Natural killer cell treated with Interleukin-12 subunit alpha and Interleukin-12 subunit beta and Interleukin-15 and Interleukin-18, amount 100 ng/mL, for 72 hours (primary cell): ENCODE measurements at places on chromosomes 16 and 17.

- no peak for DNase-seq
Observed at GRCh38 chr16:9528511-9529079, 437.2 kb downstream of the HAPSTR1 start.

GRCh38 chr17:38562903-38563302 lies 42.8 kb downstream of the SRCIN1 start:
- DNase-seq: no peak

- no peak for DNase-seq
Observed at GRCh38 chr17:12730931-12731521, 58.3 kb upstream of the ARHGAP44 start.

DNA sequence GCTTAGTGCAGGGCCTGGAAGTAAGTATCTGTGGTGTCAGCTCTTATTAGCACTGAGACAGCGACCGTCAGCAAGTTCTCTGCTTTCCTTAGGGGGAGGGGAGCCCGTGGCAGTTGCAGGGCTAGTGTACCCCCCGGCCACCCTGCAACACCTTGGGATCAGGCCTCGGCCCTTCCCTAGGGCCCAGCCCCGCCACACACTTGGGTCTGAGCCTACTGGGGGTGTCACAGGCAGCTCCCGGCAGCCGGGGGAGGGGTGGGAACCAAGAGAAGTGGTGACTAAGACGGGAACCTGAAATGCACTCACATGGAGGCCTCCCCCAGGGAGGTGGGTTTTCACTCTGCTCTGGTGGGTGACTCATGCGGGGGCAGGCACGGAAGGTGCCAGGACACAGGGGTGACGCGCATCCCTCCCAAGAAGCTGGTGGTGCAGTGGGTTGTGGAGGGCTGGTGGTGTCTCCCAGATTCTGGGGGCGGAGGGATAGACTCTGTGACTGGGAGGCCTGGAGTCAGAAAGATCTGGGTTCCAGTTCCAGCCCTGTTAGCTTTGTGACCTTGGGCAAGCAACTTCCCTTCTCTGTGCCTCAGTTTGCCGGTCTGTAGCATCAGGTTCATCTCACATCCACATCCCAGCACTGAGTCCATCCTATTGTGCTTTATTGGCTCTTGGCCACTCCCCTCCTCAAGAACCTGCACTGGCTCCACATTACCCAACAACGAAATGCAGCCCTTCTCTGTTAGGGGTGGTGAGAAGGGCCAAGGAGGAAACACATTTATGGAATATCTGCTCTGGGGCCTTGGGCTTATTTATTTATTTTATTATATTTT lies 44.5 kb downstream of the LAT start:
- DNase-seq: peak; percentile 69

GRCh38 chr16:50390371-50390771 lies 21.6 kb upstream of the BRD7 start:
- no peak for DNase-seq
